ENCODE measurements at places on chromosomes 7 and 10.

- no peak for DNase-seq
- H3K27me3 ChIP-seq, result no peaks in the 10 kb centered on the region
- no peak overlapping the region for H3K4me3 ChIP-seq
- no peaks in the 10 kb centered on the region for H3K36me3 ChIP-seq
- H3K27ac ChIP-seq, result no peak overlapping the region
These were observed 138.1 kb downstream of the GNAI1 start for GRCh38 chr7:80272560-80273239.

DNA sequence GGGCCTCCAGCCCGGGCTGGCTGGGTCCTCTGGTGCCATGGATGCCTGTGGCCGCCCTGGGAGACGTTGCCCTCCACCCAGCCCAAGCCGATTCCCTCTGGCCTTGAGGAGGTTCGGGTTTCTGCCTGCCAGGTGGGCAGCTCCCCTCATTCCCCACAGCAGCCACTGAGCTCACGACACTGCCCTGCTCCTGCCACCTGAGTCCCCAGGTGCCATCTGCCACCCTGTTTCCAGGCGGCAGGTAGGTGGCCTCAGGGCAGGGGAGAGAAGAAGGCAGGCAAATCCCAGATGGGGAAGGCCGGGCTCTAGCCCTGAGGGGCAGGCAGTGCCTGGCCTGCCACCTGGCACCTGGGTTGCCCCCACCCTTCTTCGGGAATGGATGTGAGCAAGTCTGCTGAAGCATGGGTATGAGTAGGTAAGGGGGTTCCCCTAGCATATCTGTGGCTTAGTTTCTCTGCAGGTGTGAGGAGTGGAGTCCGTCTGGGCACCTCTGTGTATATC is 92.2 kb upstream of the PPIF start:
- H3K4me3 ChIP-seq, result no peak overlapping the region
- H3K27ac ChIP-seq, result no peak overlapping the region
- peaks cover 61% of the 10 kb centered on the region for H3K36me3 ChIP-seq
- no peaks in the 10 kb centered on the region for H3K27me3 ChIP-seq

GRCh38 chr7:55016061-55016745 is 2.6 kb upstream of the EGFR start:
- no peak overlapping the region for H3K4me3 ChIP-seq
- H3K36me3 ChIP-seq, result no peaks in the 10 kb centered on the region
- no peak for DNase-seq
- H3K4me1 ChIP-seq, result peaks cover 20% of the 10 kb centered on the region
- H3K27me3 ChIP-seq, result peaks cover 19% of the 10 kb centered on the region
- no peak overlapping the region for H3K27ac ChIP-seq

DNA sequence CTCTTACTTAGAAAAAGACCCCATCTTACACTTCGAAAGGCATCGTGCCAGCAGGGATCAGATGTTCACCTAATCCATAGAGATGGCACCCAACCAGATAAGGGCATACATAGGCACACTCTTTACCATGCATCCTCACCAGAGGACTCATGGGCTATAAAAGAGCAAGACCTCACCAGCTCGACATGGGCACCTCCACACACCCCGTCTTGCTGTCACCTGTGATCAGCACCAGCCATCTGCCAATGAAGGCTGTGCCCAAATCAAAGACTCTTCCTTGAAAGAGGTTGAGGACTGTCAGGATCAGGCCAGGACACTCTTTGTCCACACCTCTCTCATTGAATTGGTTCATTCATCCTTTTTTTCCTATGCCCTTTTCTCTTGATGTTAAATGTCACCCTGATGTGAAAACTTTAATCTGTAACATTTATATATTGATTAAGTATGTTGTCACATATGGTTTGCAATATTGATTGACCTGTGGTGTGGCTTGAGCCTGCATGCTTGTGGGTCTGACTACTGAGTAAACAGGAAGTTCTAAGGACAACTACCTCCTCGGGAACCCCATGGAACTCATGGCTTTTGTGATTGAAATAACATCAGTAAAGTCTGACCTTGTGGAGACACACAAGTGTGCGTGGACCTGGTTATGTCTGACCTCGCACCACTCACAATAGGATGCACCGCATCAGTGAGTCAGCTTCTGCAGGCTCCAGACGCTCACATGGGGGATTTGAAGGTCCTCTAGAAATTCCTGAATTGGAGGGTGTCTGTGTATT is 75.5 kb downstream of the HTR5A start:
- no peak overlapping the region for H3K4me3 ChIP-seq
- DNase-seq, result no peak
- H3K36me3 ChIP-seq, result no peaks in the 10 kb centered on the region
- no peak overlapping the region for H3K27ac ChIP-seq

DNA sequence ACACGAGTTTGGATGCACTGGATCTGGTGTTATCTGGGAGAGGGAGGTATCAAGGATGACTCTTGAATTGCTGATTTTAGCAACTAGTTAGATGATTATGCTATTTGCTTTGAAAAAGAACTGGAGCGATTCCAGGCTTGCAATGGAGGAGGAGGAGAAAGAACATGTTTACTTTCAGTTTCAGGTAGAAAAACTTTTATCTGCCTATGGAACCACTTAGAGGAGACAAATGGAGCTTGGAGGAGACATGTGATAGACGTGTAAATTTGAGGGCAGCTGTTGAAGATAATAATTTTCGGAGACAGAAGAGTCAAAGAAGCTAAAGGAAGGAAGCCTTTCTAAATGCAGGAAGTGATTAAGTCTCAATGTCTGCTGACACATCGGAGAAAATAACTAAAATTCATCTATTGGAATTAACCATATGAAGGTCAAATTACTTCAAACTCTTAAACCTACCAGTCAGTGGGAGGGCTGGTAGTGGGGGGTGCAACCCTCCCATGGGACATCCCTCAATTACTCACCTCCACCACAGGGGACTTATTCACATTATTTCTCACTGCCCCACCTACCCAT is 56.4 kb upstream of the GNAI1 start:
- H3K4me3 ChIP-seq, result peak overlapping the region; percentile 5
- DNase-seq, result no peak
- peaks cover 5% of the 10 kb centered on the region for H3K4me1 ChIP-seq
- no peak overlapping the region for H3K27ac ChIP-seq

DNA sequence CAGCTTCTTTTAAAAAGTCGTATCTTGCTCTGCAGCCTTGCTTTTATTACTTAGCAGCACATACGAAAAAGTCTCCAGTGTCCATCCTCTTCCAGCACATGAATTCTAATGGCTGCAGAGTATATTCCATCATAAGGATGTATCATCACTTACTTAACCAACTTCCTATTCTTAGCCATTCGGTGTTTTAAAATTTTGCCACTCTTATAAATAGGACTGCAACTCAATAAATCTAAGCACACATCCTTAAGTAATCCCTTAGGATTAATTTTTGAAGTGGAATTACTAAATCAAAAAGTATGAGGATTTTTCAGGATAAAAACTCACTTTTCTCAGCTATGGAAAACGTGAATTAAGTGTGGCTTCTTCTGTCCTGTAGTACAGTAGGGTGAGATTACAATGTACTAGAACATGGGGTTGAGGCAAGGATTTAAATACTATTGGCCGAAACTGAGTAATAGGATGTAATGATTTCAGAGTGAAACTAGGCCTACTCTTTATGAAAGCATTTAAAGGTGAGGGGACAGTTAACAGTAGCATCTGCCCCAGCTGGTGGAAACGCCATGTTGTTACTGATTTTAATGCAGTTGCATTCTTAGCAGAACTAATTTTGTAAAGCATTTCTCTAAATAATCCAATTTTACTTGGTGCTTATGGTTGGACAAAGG is 1035.5 kb downstream of the LRMDA start:
- no peaks in the 10 kb centered on the region for H3K4me1 ChIP-seq
- H3K27me3 ChIP-seq, result no peaks in the 10 kb centered on the region

- H3K4me1 ChIP-seq, result no peaks in the 10 kb centered on the region
- H3K36me3 ChIP-seq, result no peaks in the 10 kb centered on the region
- H3K27me3 ChIP-seq, result no peaks in the 10 kb centered on the region
- no peak for DNase-seq
- no peak overlapping the region for H3K4me3 ChIP-seq
These were observed 537.3 kb upstream of the MGMT start for GRCh38 chr10:128929767-128930166.
